Activated T-cell treated with anti-CD3 and anti-CD28 coated beads for 1 hour (primary cell): ENCODE measurements at places on chromosomes 12 and 14.

DNA sequence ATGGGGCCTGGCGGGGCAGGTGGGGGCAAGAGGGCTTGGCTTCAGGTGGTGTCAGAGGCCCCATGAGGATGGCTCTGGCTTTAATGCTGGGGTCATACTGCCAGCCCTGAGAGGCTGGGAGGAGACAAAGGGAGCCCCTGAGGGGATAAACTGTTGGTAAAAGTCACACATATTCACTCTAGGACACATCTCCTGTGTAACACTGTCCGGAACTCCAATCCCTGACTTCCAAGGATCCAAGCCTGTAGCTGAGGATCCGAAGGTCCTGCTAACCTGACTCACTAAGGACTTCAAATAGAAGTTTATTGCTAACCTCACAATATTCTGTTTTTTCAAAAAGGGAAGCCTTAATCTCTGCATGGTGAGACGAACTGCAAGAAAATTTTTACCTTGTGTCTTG lies 39.2 kb upstream of the GPR68 start:
- no peak for DNase-seq

- no peak for DNase-seq
These were observed 9.3 kb upstream of the CDK2AP1 start for GRCh38 chr12:123280971-123281370.

- DNase-seq, result no peak
These were observed 134.4 kb downstream of the ADGRD1 start for GRCh38 chr12:131087991-131088700.

- no peak for DNase-seq
These were observed 227.7 kb downstream of the NOVA1 start for GRCh38 chr14:26370115-26370514.

GRCh38 chr12:76674669-76675315 lies 89.1 kb upstream of the ZDHHC17 start:
- no peak for DNase-seq

- no peak for DNase-seq
These were observed 211.8 kb downstream of the PCNX1 start for GRCh38 chr14:71119075-71119474.

DNA sequence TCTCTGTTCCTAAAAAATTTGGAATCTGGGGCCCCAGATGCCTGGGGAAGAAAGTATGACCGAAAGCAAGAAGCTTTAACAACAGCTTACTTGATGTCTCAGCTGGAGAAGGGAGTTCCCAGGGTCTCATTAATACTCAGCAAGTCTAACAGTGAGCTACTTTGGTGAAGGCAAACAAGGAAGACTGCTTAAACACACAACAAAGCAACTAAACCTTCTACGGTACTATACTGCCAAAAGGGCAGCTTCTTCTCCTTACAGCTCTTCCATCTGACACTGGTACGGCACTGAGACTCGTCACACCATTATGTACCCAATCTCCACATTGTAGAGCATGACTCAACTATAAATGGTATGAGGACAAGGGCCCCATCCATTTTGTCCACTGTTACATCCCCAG lies 213.0 kb downstream of the MED13L start:
- no peak for DNase-seq

DNA sequence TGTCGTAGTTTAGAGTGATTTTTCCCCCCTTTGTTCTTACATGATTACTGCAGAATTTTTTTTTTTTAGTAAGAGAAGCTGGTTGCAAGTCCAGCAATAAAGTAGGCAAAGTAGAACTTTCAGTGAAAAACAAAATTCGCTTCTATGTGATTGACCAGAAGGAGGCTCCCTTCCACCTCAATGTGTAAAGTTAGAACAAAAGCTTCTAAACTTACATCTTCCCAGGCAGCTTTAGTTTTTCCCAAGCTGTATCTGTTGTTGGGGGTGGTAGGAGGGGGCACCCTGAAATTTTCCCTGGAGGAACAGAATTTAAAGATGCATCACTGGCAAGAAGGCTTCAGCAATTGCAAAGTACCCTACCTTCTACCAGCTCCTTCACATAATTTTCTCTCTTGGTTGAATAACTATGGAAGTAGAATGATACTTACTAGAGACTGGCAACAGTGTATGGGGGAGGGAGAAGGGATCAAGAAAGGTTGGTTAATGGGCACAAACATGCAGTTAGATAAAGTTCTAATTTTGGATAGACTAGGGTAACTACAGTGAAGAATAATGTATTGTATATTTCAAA lies 87.3 kb upstream of the E2F7 start:
- no peak for DNase-seq

DNA sequence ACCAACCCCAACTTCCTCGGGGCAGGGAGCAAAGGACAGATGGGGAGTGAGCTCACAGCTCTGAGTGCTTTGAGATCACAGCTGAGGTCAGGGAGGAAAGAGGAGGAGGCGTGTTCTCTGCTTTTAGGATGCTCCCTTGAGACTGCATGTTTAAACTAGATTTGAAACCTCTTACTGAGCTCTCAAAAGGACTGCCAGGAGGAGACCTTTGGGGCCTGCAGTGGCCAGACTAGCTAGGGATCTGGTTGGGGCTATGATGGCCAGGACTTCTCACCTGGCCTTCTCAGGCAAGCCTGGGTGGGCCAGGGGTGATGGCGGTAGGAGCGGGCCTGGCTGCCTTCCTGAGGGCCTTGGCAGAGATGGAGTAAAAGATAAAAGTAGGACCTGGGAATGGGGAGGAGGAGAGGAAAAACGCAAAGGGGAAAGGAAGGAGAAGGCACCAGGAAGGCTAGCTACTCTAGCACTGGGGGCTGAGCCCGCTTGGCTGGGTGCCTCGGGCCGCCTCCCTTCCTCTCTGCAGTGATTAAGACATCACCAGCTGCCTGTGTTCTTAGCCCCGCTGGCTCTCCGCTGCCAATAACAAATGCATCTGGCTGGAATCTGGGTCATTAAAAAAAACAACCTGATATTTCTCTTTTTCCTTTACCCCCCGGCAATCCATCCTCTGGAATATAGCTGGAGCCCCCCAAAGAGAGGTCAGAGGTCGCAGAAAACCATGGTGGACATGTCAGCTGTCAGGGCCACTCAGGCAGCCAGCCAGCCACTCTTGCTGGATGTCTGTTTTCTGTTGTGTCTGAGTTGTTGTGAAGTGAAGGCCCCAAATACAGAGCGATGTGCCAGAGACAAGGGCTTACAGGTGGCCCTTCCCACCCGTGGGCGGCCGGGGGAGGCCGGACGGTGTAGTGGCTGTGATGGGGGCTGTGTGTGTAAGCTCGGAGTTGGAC lies 141.3 kb downstream of the TSPAN9 start:
- DNase-seq, result no peak

GRCh38 chr14:25411781-25412757 lies 362.1 kb upstream of the STXBP6 start:
- DNase-seq, result no peak

GRCh38 chr14:77761205-77761931 lies 412 bp upstream of the SNW1 start:
- DNase-seq, result no peak

DNA sequence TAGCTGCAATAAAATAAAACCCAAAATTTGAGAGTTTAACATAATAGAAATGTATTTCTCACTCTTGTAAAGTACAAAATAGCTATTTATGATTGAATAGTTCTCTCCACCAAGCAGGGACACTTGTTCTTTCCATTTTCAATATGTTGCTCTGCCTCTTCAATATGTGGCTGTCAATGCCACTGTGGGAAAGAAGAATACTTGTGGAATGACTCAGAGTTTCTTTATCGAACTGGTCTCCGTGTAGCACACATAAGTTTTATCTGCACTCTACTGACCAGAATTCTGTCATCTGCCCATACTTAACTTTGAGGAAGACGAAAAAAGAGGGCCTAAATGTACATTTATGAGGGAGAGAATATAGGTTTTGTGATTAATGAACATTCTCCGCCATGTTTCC lies 256.9 kb downstream of the ATXN7L3B start:
- no peak for DNase-seq

DNA sequence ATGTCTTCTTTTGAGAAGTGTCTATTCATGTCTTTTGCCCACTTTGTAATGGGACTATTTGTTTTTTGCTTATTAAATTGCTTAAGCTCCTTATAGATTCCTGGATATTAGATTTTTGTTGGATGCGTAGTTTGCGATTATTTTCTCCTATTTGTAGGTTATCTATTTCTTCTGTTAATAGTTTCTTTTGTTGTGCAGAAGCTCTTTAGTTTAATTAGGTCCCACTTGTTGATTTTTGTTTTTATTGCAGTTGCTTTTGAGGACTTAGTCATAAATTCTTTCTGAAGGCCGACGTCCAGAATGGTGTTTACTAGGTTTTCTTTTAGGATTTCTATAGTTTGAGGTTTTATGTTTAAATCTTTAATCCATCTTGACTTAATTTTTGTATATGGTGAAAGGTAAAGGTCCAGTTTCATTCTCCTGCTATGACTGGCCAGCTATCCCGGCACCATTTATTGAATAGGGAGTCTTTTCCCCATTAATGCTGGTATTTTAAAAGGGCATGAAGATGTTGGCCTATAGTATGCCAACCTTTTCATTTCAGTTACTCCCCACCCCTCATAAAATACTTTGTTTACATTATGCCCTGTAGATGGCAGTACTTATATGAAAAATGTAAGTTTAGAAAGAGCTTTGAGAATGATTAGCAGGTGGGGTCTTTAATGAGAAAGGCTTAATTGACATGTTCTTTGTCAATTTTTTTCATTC lies 62.9 kb upstream of the PSMA6 start:
- no peak for DNase-seq
